ENCODE measurements at places on chromosomes 5 and 9. TPM values are rescaled to one million over a fixed set of nuclear protein-coding genes. Genes with fewer than 3 reads are reported as not detected.

The LCN15 gene
- total RNA-seq = not detected

DNA sequence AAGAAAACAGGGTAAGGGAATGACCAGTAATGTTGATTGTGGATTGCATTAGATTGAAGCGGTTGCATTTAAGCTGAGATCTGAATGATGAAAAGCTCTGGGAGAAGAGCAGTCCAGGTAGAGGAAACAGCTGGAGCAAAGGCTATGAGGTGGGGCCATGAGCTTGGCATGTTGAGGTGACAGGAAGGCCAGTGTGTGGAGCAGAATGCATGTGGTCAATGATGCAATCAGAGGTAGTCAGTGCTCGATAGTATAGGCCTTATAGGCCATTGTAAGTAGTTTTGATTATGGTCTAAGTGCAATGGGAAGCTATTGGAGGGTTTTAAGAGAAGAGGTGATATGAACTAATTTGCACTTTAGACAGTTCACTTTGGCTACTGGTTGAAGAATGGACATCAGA is 270.4 kb downstream of the ARHGAP26 start:
- DNase-seq = no peak

The OCLN gene
- total RNA-seq = 4.9 TPM

DNA sequence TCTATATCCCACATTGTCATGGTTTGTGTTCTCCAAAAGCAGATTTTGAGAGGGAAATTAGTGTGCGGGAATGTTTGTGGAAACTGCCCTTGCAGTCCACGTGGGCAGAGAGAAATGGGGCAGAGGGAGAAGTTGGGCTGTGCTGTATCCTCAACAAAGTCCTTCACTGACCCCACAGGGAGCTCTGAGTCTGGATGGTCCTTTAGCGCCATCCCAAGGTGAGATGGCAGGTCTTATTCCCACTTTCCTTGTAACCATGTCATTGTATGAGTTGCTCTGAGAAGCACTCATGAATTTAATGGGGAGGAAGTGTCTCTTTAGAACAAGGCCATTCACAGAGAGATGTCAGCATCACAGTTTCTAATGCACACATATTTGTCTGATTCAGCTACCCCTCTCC is 127.1 kb downstream of the ANKRD18B start:
- DNase-seq = no peak

DNA sequence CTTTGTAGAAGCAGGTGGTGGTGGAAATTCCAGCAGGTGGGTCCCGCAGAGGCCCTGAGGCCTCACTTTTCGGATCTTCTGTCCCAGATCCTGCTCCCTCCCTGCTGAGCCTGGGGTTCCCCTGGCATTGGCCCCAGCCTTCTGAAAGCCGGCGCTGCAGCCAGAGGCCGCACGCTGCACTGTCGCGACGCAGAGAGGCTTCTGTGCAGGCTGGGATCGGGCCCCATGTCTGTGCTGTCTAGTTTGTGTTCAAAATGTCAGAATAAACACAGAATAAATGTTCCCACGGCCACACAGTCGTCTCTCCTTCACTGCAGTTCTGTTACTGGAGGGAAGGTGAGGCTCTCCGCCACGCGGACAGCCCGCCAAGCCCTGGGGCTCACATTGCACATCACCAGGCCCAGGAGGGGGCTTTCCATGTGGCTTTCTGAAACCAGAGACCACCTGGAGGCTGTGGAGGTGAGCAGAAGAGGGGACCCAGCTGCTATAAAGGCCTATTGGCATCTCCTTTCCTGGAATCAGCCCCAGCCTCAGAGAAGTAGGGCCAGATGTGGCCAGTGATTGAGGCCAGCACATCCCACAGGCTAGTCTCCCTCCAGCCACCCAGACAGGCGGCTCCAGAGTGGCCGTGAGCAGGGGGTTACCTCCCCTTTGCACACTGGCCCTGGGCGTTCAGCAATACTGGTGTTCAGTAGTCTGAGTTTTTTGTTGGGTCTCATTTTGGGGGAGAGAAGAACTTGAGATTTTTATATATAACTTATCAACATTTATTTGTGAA is 46.5 kb downstream of the USP20 start:
- DNase-seq = no peak

- no peak for DNase-seq
Observed at GRCh38 chr9:76188905-76189304, 205.3 kb downstream of the RFK start.

- DNase-seq = no peak
Observed at GRCh38 chr9:70540016-70540415, 125.6 kb upstream of the KLF9 start.

- DNase-seq = no peak
Observed at GRCh38 chr9:131217331-131218031, 58.8 kb downstream of the FAM78A start.

GRCh38 chr5:111742177-111742994 is 14.6 kb downstream of the NREP start:
- DNase-seq = no peak

- DNase-seq = no peak
Observed at GRCh38 chr5:115289104-115289503, 7.3 kb downstream of the CCDC112 start.

DNA sequence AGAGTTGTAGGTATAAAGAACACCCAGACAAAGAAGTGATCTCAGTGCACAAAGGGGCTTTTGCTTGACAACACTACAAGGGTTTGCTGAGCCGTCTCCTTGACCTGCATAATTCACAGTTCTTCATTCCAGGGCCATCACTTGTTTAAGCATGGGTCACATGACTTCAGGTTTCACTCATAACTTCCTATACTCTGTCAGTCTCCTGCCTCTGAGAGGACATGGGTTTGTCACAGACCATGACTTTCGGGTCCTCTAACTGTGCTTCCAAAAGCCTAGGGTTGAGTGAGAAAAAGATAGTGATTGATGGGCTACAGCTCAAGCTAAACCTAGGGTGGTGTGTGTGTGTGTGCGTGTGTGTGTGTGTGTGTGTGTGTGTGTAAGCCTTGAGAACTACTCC is 166.4 kb downstream of the CDH6 start:
- DNase-seq = no peak

The ITGA2 gene
- 21.6 TPM for total RNA-seq

The FAXDC2 gene
- 34.8 TPM for total RNA-seq

- no peak for DNase-seq
Observed at GRCh38 chr9:106830527-106831150, 32.3 kb upstream of the ZNF462 start.

GRCh38 chr9:38160613-38161215 is 91.7 kb upstream of the SHB start:
- no peak for DNase-seq

- DNase-seq = no peak
Observed at GRCh38 chr9:106893088-106893487, 30.1 kb downstream of the ZNF462 start.

Data from spleen (tissue), 13 donors.